ENCODE measurements at places on chromosomes 2 and 18. TPM values are rescaled to one million over a fixed set of nuclear protein-coding genes. Genes with fewer than 3 reads are reported as not detected.

Gene TMEM178A
- 0.43 TPM for total RNA-seq

Gene SUPT7L
- 37.2 TPM for total RNA-seq

Gene LYG1
- total RNA-seq, result 0.88 TPM

Gene TTC21B
- 17.1 TPM for total RNA-seq

Gene TTN
- total RNA-seq, result 2.1 TPM

Gene GALR1
- not detected for total RNA-seq

Gene KANSL1L
- total RNA-seq, result 4.6 TPM

Gene SP5
- total RNA-seq, result not detected

Gene RAD51AP2
- total RNA-seq, result not detected

Gene CXCR1
- total RNA-seq, result 2.7 TPM

Gene CNGA3
- total RNA-seq, result not detected

Gene TMEFF2
- total RNA-seq, result not detected

Data from activated CD4-positive, alpha-beta memory T cell treated with anti-CD3 and anti-CD28 coated beads, Interleukin-2, amount 10 ng/mL, durations not matched to agents 7 days and 5 days (primary cell).